Frontal cortex (tissue), 4 donors: ENCODE measurements at places on chromosomes 11 and 22.

GRCh38 chr11:9231848-9232177 lies 33.3 kb downstream of the DENND5A start:
- peak; percentile 46 for DNase-seq

GRCh38 chr11:37298173-37298572 lies 700.1 kb upstream of the RAG2 start:
- DNase-seq: no peak

- DNase-seq: no peak
Measured at GRCh38 chr11:105201166-105201565, 61.6 kb upstream of the CARD18 start.

GRCh38 chr11:2760196-2760871 lies 60.5 kb upstream of the KCNQ1OT1 start:
- DNase-seq: no peak

DNA sequence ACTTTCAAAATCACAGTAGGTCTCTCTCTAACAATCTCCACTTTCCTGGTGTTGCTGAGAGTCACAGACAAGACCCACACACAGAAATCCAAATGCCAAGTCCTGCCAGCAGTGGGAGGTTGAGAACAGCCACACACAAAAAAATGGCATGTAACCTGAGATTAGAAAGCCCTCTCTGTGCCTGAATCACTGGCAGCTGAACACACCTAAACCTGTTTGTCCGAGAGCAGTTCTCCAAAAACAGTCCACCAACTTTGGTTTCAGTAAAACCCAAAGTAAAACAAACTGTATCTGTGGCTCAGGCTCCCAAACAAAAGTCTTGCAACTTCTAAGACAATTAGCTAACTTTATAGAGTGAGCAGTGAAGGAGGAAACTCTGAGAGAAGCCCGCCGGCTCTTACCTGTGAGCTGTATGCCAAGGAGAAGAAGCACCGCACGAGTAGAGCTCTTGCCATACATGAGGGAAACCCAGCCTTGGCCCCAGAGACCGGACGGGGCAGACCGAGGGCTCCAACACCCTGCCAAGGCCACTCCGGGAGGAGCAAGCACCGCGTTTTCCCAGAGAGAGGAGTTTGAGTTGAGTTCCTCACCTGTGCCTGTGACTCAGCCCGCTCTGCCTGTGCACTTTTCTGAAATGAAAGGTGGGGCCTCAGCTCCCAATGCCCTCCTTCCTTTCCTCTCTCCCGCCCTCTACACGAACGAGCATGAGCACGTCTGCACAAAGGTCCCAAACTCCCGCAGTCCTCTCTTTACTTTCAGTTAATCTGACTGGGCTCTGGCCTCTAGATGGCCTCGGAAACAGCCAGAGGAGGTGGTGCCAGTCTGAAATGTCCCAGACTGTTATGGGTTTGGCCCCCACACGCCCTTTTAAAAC lies at the start of gene MPZL2:
Gene MPZL2, minus strand, starts transcription at position 603 of the 874 bp plus-strand sequence. Its CDS starts 144 bp downstream, at position 459.
- no peak for DNase-seq
